ENCODE measurements at places on chromosomes 4 and X. TPM values are rescaled to one million over a fixed set of nuclear protein-coding genes. Genes with fewer than 3 reads are reported as not detected.

SLC26A1 gene
- 0.30 TPM for total RNA-seq

GRCh38 chr4:98932539-98932938, 3.6 kb upstream of the EIF4E start:
- DNase-seq: no peak

- no peak for DNase-seq
These were observed 139.3 kb downstream of the GASK1B start for GRCh38 chr4:158033416-158034120.

BBS12 gene
- 1.9 TPM for total RNA-seq

GRCh38 chrX:78119521-78120227, 15.6 kb downstream of the PGK1 start:
- DNase-seq: no peak

All from OCI-LY7 (cell line).